ENCODE measurements at places on chromosomes 4 and X. TPM values are rescaled to one million over a fixed set of nuclear protein-coding genes. Genes with fewer than 3 reads are reported as not detected.

Gene CSAG1
- not detected for total RNA-seq

- peak; percentile 98 for ATAC-seq
Measured at GRCh38 chr4:148112231-148112982, 329.8 kb downstream of the NR3C2 start.

DNA sequence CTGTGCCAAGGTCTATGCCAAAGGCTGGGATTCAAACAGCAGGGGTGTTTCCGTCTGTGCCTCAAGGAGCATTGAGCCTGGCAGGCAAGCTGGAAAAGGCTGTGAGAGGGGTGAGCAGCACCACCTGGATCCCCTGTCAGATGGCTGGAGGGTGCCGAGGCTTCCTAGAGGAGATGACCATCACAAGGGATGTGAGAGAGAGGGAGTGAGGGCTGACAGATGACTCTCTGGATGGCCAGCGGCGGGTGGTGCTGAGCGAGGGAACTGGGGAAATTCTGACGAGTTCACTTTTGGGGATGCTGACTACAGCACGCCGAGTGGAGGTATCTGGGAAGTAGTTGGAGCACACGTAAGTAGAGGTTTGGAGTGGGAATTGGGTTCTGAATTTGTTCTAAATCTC lies 22.6 kb upstream of the CYP4V2 start:
- no peak for ATAC-seq

GRCh38 chr4:1043651-1044468 lies 32.4 kb downstream of the FGFRL1 start:
- ATAC-seq = peak; percentile 90

- ATAC-seq = no peak
Measured at GRCh38 chrX:75603833-75604232, 81.0 kb upstream of the ZDHHC15 start.

Gene ADGRL3
- 123 TPM for total RNA-seq

DNA sequence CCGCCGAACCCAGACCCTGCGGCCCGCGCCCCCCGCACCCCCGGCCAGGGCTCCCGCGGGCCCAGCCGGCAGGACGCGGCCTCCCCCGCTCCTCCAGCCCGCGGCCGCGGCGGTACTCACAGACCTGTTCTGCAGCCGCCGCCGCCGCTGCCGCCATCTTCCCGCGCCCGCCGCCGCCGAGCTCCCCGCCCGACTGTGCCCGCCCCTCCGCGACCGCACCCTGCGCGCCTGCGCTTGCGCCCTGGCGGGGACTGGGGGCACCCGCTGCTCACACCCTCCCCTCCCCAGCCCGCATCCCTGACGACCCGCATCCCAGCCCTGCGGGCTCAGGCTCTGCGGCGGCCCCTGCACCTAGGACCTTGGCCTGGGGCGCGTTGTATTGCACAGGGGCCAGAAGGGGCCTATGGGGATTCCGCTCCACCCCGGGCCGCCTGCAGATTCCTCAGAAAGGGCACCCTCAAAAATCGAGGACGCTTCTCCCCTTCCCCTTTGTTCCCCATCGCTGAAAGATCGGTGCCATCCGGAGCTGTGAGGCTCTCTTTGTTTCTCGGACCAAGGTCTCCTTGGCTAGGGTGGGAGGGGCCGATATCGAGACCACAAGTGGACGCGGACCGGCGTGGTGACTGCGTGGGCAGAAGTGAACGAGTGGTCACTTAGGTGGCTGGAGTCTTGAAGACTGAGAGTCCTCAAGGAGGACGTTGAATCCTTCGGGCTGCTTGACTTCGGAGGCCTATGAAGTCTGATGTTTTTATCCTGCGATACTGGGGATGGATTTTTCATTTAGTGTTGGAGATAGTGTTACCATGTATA lies at the start of gene SGCB:
Gene SGCB, minus strand, starts transcription at position 197 of the 810 bp plus-strand sequence. Its CDS starts 40 bp downstream, at position 157.
- peak; percentile 95 for ATAC-seq

Measured in motor neuron (in vitro differentiated cells).